ENCODE measurements at places on chromosomes 2 and 18.

DNA sequence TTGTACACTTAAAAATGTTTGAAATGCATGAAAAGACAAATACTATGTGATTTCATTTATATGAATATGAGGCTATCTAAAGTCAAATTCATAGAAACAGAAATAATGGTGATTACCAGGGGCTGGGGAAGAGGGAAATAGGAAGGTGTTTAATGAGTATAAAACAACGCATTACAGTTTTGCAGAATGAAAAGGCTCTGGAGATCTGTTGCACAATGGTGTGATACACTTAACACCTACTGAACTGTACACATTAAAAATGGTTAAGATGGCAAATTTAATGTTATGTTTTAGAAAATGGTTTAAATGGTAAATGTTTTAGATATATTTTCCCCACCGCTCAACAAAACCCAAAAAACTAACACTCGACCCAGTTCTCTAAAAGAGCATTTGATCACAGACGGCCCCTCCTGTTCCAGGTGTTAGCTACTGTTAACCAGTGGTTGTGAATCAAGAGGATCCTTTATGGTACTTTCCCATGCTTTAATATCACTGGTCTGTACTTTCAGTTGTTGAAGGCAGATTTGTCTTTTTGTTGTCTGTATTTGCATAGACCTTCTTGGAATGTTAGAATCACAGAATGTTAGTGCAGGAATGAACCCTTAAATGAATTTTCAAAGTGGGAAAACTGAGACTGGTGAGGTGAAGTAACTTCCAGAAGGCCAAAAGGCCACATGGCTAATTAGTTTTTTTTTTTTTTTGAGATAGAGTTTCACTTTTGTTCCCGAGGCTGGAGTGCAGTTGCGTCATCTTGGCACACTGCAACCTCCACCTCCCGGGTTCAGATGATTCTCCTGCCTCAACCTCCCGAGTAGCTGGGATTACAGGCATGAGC, 10.2 kb downstream of the RAB10 start:
- DNase-seq, result no peak

DNA sequence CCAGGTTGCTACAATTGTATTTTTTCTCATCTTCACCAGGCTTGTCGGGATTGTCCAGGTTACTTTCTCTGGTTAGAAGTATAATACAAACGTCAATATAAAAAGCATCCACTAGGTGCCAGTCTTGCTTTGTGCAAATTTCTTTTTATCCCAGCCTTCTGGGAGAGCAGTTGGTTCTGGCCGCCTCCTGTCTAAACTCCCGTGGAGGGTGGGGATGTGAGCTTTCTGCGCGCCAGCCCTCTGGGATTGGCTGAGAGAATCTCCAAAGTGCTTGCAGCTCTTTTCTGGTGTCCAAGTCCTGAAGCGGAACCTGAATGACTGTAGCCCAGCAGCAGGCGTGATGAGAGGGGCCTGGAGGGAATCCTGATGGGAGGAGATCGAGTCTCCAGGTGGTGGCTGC, 22.4 kb upstream of the TOGARAM2 start:
- DNase-seq, result no peak

- no peak for DNase-seq
Measured at GRCh38 chr2:173414823-173415322, 60.2 kb downstream of the CDCA7 start.

GRCh38 chr2:20334605-20335203, 15.9 kb downstream of the PUM2 start:
- DNase-seq, result no peak

DNA sequence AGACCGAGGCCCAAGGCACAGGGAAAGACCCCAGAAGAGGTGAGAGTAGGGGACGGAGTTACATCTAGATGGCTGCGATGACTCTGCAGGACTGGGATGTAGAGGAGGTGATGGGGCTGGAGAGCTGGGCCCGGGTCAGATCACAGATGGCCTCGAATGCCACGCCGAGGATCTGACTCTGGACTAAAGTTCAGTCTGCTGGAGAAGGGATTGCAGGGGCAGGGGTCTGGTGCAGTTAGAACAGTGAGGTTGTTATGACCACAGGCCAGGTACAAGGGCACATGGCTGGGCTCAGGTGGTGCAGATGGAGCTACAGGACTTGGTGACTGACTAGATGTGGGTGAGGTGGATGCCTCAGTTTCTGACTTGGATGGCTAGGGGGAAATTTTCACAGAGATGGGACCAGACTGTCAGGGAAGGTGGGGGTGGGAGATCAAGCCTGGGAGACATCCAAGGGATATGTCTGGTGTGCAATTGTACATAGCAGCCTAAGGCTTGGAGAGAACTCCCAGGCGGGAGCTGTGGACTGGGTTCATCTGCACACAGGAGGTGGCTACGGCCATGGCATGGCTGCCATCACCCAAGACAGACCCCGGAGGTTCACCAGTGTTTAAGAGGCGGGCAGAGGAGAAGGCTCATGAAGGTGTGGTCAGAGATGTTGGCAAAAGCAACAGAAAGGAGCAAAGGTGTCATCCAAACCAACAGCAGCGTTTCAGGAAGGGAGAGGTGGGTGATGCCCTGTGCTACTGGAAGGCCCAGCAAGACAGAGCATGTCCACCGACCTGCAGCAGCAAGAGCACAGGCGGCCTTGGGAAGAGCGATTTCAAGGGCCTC, 66.9 kb downstream of the CIB4 start:
- no peak for DNase-seq

GRCh38 chr2:41966920-41967319, 80.9 kb upstream of the PKDCC start:
- no peak for DNase-seq
